Activated T-cell treated with anti-CD3 and anti-CD28 coated beads for 24 hours (primary cell): ENCODE measurements at places on chromosomes 4 and X.

- no peak for DNase-seq
These were observed 45.5 kb downstream of the TSPAN7 start for GRCh38 chrX:38606821-38607220.

DNA sequence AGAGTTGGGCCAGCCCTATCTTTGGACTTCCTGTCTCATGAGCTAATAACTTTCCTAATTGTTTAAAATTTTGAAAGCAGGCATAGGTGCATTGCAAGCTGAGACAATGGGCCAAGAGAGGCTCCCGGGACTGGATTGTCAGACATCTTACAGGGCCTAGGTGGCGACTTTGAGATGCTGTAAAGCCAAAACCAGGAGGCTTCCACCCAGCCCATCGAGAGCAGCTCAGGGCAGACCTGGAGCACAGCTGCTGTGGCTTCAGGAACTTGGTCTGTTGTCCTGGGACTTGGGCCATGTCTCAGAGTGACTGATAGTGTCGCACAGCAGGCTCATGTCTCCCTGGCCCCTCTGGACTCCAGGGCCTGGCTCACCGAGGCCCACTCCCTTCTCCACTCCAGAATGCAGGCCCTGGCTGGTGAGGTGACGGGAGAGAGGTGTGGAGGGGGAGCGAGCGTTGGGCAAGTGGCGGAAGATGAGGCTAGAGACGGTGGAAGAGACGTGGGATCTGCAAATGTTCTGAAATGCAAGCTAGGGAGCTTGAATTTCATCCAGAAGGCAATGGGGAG lies 24.1 kb upstream of the MTM1 start:
- DNase-seq, result no peak

DNA sequence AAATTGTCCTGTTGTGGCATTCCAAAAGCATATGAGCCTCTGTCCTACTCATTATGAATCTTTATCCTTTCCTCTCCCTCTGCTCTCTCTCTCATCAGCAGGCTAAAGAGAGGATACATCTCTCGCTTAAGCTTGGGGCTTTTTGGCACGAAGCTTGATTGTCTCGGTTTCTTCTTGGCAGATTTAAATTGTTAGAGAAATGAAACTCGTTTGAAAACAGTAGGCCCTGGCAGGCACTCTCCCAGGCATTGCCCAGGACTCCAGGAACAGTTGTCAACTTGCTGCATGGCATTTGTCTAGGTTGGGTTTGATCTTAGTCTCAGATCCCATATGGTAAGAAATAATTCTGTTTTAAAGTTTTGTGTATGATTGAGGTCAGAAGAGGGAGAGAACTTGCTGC lies 35.5 kb downstream of the NAA11 start:
- DNase-seq, result no peak

- DNase-seq, result no peak
These were observed 13.5 kb upstream of the GRIA3 start for GRCh38 chrX:123170546-123170945.

DNA sequence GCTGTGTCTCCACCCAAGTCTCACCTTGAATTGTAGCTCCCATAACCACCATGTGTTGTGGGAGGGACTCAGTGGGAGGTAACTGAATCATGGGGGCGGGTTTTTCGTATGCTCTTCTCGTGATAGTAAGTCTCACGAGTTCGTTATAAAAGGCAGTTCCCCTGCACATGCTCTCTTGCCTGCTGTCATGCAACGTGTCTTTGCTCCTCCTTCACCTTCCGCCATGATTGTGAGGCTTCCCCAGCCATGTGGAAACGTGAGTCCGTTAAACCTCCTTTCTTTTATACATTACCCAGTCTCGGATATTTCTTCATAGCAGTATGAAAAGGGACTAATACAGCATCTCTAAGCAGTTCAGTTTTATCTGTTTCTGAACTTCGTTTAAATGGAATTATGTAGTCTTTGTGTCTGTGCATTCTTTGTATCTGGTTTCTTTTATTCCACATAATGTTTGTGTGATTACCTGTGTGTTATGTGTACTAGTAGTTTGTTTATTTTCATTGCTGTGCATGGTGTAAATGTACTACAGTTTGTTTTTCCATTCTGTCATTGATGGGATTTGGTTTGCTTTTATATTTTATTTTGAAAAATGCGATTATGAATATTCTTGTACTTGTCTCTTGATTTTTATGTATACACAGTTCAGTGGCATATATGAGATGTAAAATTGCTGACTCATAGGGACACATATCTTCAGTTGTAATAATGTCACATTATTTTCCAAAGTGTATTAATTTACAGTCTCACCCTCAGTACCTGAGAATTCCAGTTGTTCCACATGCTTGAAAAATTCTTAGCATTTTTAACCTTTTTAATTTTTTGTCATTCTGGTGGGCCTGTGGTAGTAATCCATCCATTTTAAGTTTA lies 304.9 kb downstream of the GBA3 start:
- DNase-seq, result no peak

DNA sequence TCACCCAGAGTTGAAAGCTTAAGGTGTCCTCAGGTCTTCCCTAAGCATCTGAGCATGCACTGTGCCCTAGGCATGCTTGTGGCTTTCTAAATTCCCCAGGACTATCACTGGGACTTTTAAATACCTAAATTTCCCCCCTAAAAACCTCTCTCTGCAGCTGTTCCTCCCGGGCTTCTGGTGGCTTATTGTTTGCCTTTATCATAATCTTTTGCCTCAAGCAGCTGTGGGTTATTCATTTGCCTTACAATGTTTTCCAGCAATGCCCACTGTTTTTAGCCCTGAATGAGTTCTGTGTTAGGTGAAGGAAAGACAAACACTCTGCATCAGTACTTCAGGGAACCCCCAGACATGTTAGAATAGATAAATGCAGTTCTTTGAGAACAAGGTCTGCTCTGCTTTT lies 455.0 kb downstream of the ZIC3 start:
- no peak for DNase-seq
